B cell (primary cell): ENCODE measurements at places on chromosomes 2 and 18. TPM values are rescaled to one million over a fixed set of nuclear protein-coding genes. Genes with fewer than 3 reads are reported as not detected.

- DNase-seq = no peak
These were observed 117.9 kb downstream of the PPP1R1C start for GRCh38 chr2:182103526-182103925.

- no peak for DNase-seq
These were observed 331.9 kb downstream of the NUP35 start for GRCh38 chr2:183456177-183456576.

DNA sequence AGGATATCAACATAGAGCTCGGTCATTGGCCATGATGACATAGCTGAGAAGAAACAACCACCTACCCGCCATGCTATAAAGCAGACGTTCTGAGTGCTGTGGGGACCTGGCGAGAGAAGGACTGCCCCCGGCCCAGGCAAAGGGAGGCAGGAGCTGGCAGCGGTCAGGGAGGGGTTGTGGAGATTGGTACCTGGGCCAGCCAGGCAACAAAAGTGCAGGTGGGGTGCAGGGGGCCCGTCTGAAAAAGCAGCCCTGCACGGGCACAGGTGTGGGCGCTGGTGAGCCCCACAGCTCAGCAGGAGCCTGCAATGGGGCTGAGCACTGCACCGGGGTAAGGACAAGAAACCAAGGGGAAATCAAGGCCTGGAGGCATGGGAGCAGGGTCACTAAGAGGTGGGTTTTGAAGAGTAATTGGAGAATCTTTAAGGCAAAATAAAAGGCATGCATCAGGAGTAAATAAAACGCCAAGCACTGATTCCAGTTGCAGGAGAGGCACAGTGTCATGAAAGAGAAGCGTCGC is 464.0 kb downstream of the EIPR1 start:
- DNase-seq = no peak

DNA sequence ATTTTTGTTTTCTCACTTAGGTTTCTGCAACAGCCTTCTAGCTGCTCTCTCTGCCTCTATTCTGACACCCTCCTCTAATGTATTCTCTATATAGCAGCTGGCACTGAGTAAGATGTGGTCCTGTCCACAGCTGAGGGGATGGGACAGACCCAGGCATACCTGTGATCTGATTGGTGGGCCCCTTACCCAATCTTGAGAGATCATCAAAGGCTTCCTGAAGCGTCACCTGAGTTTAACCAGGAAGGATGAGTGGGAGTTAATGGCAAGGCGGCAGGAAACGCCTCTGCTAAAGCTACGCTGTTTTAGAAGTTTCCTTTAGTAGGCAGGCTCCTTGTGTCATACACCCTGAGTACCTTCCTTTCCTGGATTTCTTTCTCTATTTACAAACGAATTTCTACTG is 5.7 kb upstream of the TET3 start:
- no peak for DNase-seq

- no peak for DNase-seq
These were observed 146.4 kb downstream of the IRS1 start for GRCh38 chr2:226652983-226653765.

- no peak for DNase-seq
These were observed 26.4 kb downstream of the EML4 start for GRCh38 chr2:42195559-42195958.

DNA sequence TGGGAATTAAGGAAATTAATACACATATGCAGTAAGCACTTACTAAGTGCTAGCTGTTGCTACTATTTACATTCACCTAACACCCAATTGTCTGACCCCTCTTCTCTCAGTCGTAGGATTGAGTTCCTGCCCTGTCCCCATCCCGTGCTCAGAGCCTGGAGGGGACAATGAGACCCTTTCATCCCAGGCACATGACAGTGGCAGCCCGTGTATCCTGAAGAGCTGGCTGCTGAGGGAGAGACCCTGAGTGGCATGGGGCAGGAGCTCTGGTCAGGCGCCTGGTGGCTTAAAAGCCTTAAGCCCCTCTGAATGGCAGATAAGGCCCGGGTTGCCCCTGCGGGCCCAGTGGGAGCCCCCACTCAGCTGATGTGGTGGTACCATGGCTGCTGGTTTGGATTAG is 99.0 kb downstream of the DYSF start:
- no peak for DNase-seq

- DNase-seq = no peak
These were observed 12.5 kb downstream of the MOCOS start for GRCh38 chr18:36199691-36200295.

DNA sequence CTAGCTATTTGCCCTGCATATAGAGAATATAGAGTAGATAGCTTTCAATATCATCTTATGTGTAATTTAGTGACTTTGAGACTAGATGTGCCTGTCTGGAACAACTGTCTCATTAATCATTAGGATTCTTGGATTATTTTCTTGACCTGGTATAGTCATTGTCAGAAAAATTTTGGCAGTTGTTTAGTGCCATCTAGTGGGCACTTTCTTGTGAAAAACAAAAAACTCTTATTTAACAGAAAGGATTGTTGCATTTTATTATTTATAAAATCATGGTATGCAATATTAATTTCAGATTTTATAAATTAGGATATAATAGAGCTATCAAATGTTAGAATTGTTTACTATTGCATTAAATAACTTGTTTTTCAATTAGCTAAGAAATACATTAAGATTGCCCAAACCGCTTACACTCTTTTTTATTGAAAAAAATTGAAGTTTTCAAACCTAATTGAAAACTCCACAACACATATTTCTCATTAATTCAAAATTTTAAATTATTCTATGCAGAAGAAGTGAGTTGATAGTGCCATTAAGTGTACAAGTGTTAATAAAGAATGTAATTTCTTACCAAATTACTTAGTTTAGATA is 80.3 kb downstream of the DYNAP start:
- peak; percentile 42 for DNase-seq

SYT4 gene
- polyA plus RNA-seq = not detected in 2 replicates

TLX2 gene
- polyA plus RNA-seq = 0.06 TPM in 1 of 2 replicates, not detected in the other

DNA sequence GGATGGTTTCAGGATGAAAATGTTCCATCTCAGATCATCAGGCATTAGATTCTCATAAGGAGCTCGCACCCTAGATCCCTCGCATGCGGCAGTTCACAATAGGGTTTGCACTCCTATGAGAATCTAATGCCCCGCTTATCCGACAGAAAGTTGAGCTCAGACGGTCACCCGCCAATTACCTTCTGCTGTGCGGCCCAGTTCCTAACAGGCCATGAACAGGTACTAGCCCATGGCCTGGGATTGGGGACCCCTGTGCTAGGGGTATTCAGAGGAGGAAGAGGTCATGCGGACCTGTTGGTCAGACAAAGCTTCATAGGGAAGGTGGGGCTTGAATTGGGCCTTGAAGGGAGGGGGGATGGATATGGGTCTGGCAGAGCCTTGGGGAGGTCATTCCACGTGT is 4.4 kb upstream of the BUB1 start:
- DNase-seq = no peak

GRCh38 chr2:232075859-232076258 is 114.3 kb downstream of the DIS3L2 start:
- DNase-seq = no peak

GRCh38 chr2:217195658-217196446 is 336.0 kb upstream of the TNP1 start:
- DNase-seq = no peak

GRCh38 chr2:118442046-118442445 is 353.8 kb downstream of the INSIG2 start:
- DNase-seq = no peak

DNA sequence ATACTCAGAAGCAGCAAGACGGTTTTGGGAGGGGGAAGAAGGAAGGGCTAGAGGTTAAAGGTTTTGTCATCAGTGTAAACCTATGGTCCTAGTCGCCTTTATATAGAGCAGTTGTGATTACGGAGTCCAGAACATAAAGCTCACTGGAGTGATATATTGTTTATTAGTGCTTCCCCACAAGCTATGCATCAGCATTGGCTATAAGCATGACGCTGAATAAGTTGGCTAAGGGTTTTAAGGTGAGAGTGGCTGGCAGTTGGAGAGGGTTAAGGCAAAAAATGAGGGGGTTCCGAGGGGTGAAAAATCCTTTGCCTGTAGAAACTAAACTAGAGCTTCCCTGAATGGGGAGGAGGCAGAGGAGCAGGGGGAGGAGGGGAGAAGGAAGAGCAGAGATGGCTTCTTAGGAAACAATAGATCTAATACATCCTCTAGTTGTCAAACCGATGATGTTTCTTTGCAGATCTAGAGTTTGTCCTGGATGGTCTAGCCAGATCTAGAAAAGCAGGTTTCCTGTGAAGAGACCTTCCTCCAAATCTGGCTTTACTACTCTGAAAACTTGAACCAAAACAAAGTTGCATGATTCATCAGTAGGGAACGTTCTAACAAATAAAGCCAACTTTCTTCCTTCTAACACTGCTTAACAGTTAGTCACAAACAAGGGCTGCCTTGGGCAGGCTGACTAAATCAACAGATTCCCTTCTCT is 2.5 kb downstream of the KLF7 start:
- no peak for DNase-seq

GRCh38 chr2:159938395-159938794 is 124.0 kb downstream of the PLA2R1 start:
- DNase-seq = no peak

ANKRD30BL gene
- not detected in 2 replicates for polyA plus RNA-seq

GRCh38 chr2:233839447-233839820 is 14.9 kb downstream of the HJURP start:
- DNase-seq = no peak

GRCh38 chr2:53508667-53509066 is 258.9 kb upstream of the CHAC2 start:
- no peak for DNase-seq

DNA sequence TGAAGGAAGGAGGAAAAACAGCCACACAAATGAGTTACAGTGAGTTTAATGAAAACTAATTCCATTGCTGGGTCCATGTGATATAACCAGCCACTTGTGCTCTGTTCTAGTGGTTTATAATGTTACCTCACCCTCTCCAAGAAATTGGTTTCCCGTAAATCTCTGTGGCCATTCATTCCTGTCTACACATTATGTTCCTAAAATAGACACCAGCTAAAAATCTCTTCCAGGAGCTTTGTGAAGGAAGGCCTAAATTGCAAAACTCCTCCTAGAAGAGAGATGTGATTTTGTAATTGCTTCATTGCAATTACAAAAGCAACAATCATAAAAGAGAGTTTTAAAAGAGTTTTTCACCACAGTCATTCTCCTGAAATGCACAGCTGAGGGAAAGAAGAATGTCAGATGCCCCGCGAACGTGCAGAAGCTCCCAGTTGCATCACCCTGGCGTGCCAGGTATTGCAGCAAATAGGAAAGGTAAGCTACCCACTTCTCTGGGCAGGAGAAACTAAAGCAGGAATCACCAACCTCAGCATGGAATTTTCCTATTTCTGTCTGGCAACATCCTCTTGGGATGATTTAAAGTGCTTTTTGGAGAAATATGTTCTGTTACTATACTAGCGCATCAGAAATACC is 1.7 kb downstream of the SCN1A start:
- no peak for DNase-seq

- DNase-seq = peak; percentile 90
These were observed at the start of gene LPIN1 for GRCh38 chr2:11746376-11746806. TSS of gene LPIN1 (plus strand) at chr2:11746632. CDS start at chr2:11765542, 18,910 bp downstream.

DNA sequence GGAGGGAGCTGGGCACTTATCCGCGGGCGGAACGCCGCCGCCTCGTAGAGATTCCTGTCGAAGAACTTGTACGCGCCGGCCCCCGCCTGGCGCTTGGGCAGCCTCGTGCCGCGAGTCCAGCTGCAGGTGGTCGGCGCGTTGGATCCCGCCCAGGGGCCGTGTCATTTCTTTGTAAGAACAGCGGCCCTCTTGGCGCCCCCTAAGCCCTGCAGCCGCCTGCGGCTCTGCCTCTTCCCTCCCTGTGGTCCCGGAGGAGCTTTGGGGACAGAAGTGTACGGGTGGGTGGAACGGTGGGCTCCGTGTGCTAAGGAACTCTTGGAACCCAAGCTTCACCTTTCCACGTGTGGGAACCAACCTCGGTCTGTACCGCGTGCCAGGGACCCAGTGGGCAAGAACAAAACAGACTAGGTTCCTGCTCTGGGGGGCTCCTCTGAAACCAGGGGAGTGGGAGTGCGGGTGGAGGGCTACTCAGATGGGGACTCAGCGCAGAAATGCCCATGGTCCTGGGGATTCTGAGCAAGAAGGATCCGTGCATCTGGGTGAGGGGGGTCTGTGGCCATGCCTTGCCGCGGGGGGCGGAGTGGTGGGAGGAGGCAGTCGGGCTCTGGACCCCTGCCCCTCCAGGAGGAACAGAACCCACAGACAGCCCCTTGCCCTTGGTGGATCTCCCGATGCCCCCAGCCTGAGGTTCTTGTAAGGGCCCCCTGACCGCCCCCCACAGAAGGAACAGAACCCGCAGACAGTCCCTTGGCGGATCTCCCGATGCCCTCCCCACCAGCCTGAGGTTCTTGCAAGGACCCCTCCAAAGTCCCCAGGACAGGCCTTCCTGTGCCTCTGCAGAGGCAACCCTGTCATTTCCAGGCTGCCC is 1.5 kb downstream of the GPC1 start:
- no peak for DNase-seq

DHRS9 gene
- polyA plus RNA-seq = 0.25 and 0.94 TPM in 2 replicates

- no peak for DNase-seq
These were observed 9.0 kb downstream of the CAPN10 start for GRCh38 chr2:240595381-240596079.

TMEM178A gene
- polyA plus RNA-seq = 0.69 and 1.4 TPM in 2 replicates

DNA sequence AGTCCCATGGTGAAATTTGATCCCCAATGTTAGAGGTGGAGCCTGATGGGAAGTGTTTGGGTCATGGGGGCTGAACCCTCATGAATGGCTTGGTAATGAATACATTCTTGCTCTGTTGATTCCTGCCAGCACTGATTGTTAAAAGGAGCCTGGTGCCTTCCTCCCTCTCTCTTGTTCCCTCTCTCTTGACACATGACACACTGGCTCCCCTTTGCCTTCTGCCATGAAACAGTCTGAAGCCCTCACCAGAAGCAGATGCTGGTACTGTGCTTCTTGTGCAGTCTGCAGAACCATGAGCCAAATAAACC is 30.6 kb upstream of the EPC2 start:
- DNase-seq = no peak

POTEF gene
- not detected in 2 replicates for polyA plus RNA-seq

ADRA2B gene
- polyA plus RNA-seq = 0.46 and 1.4 TPM in 2 replicates

PKDCC gene
- polyA plus RNA-seq = 0.45 and 0.82 TPM in 2 replicates

DNA sequence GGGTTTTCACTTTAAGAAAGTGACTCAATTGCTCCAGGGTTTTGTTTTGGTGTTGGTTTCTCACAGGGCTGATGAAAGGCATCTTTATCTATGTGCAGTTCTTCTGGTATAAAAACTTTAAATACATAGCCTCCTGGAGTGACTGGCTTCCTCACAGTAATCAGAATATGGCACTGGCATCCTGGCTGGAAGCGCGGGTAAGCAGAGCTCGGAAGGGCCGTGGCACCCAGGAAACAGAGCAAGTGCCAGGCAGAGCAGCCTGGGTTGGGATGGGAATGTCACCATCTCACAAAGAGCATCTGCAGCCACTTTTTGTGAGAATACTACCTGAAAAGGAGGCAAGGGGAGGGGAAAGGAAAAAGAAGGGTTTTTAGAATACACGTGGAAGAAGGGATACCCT is 534.7 kb downstream of the PLCL1 start:
- DNase-seq = no peak

CIB4 gene
- not detected in 2 replicates for polyA plus RNA-seq
